NCI-H82 (cell line): ENCODE measurements at places on chromosomes 13 and 19.

DNA sequence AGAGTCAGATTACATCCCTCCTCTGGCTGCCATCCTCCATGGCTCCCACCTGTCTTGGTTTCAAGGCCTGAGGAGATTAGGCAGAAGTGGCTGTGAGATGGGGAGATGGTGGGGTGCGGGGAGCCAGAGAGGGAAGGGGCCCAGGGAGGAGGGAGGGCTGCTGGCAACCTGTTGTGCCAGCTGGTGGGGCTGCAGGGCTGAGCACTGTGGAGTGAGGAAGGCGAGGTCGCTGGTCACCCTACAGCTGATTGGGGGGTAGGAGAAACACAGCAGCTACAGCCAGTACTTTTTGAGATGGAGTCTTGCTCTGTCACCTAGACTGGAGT lies 48.3 kb downstream of the CD320 start:
- no peak for DNase-seq

- DNase-seq, result no peak
Observed at GRCh38 chr13:41643507-41643906, 186.2 kb downstream of the RGCC start.

GRCh38 chr13:73687087-73687486 lies 447.1 kb downstream of the KLF12 start:
- no peak for DNase-seq

- no peak for DNase-seq
Observed at GRCh38 chr19:18386543-18387271, 749 bp downstream of the GDF15 start.

DNA sequence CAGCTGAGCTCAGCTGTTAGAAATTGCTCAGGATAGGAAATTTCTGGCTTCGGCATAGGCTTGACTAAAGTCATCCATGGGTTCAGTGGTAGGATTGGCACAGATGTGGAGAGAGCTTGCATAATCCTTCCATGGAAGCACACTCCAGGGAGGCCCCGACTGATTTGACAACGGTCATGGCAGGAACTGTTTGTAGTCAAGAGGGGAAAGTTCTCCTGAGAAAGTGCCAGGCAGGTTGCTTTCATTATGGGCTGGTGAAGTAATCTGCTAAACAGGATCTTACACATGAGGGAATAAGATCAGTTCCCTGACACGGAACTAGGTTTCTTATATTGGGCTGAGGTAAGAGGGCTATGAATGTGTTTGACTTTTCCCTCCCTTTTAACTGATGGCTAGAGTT lies 120.1 kb downstream of the RGCC start:
- DNase-seq, result peak; percentile 89

DNA sequence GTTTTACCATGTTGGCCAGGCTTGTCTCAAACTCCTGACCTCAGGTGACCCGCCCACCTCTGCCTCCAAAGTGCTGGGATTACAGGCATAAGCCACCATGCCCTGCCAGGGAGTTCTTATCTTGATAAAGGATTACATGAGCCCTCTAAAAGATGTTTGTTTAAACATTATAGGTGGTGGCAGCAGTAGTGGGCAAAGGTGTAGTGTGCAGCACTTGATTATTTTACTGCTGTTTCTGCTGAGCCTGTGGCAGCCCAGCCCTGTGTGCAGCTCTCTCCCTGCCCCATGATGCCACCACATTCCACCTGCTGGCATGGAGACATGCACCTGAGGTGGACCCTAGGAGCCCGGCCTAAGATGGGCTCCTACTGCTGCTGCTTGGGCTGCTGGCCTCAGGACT lies 54.0 kb downstream of the ZNF429 start:
- DNase-seq, result no peak

DNA sequence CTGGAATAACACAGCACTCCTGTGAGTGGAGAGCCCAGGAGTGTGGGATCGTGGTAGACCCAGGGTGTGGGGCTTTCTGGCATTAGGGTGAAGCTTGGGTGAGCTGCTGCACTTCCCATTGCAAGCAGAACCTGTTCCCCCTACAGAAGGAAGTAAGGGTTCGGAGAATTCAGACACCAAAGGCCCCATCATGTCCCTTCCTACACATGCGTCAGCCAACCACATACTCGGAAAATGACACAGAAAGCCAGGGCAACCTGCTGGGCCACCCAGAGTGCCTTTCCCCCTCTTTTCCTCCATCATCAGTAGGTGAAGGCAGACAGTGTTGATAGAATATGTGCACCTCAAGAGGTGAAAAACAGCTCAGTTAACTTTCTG lies 42.9 kb downstream of the GGACT start:
- DNase-seq, result no peak

DNA sequence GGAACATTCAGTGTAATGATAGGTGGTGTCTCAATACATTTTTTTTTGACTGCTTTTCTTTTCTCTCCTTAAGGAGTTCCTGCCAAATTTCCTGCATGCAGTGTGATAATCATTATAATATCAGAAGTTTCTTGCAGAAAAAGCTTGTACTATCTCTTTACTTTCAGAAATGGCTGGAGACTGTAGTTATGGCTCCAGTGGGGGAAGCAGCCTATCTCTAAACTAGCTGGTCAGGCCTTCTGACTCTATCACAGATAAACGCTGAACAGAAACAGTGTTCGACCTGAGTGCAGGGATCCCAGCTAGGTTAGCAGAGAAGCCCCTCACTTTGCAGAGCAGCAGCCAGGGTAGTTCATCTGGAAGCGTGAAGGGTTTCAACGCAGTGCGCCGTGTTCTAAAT lies 1.9 kb downstream of the CCNE1 start:
- no peak for DNase-seq

DNA sequence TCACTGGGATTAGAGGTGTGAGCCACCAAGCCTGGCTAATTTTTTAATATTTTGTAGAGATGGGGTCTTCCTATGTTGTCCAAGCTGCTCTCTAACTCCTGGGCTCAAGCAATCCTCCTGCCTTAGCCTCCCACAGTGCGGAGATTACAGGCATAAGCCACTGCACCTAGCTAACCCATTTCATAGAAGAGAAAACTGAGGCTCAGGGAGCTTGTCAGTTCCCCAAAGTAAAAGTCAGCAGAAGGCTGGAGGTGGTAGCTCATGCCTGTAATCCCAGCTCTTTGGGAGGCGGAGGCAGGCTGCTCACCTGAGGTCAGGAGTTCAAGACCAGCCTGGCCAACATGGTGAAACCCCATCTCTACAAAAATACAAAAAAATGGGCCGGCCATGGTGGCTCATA lies 8.8 kb upstream of the HOMER3 start:
- no peak for DNase-seq

DNA sequence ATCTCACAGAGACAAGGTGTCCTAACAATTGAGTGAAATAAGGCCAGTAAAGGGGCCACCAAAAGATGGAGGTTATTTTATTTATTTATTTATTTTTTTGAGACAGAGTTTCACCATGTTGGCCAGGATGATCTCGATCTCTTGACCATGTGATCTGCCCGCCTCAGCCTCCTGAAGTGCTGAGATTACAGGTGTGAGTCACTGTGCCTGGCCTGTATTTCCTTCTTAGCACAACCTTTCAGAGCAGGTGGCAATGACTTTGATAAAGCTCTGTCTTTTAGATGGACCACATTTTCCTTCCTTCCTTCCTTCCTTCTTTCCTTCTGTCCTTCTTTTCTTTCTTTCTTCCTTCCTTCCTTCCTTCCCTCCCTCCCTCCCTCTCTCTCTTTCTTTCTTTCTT lies 11.0 kb upstream of the DOCK6 start:
- DNase-seq, result no peak

DNA sequence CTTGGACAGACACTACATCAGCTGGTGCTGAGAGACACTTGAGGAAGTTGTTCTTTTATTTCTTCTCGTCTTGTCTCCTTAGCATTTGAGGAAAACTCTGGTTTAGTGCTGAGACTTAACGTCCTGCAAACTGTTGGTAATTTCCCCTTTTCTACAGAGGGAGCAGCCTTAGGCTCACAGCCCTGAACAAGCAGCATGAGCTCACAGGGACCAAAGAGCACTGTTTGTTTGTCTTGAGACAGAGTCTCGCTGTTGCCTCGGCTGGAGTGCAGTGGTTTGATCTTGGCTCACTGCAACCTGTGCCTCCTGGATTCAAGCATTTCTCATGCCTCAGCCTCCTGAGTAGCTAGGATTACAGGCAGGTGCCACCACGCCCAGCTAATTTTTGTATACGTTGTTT lies 5.5 kb downstream of the ZNF805 start:
- no peak for DNase-seq

- no peak for DNase-seq
Observed at GRCh38 chr19:12782174-12782423, 6.7 kb upstream of the HOOK2 start.

DNA sequence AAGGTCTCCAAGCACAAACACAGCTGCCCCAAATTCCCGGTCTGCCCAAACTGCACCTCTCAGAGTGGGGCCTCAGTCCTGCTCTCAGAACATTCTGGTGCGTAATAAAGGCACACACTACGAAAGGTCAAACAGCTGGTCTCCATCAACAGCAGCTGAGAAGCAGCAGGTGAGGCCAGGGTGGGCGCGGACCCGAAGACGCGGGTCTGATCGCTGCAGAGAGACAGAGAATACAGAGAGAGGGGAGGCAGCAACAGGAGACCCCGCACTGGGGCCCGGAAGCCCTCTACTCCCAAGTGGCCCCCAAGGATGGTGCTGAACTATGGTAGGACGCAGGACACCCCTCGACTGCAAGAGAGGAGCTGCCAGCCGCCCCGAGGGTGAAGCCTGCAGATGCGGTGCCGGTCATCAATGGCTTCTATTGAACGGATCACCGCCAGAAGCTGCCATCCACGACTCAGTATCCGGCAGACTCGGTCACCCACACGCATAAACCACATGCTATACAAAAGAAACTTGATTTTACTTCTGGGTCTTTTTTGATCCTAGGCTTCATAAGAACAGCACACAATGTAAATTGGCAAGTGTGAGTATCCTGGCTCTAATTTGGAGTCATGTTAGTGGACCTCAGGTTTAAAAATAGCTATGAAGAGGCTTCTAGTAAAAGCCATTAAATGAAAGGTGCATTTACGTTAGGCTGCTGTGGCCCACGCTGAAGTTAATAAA lies 33.4 kb downstream of the STK24 start:
- no peak for DNase-seq

DNA sequence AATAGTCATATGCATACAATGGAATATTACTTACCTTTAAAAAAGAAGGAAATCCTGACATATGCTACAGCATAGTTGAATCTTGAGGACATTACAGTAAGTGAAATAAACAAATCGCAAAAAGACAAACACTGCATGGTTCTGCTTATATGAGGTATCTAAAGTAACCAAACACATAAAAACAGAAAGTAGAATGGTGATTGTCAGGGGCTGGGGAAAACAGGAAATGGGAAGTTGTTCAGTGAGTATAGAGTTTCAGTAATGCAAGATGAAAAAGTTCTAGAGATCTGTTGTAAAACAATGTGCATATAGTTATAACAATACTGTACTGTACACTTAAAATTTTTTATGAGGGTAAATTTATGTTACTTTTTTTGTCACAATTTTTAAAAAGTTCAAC lies 219.4 kb downstream of the KLF5 start:
- no peak for DNase-seq

DNA sequence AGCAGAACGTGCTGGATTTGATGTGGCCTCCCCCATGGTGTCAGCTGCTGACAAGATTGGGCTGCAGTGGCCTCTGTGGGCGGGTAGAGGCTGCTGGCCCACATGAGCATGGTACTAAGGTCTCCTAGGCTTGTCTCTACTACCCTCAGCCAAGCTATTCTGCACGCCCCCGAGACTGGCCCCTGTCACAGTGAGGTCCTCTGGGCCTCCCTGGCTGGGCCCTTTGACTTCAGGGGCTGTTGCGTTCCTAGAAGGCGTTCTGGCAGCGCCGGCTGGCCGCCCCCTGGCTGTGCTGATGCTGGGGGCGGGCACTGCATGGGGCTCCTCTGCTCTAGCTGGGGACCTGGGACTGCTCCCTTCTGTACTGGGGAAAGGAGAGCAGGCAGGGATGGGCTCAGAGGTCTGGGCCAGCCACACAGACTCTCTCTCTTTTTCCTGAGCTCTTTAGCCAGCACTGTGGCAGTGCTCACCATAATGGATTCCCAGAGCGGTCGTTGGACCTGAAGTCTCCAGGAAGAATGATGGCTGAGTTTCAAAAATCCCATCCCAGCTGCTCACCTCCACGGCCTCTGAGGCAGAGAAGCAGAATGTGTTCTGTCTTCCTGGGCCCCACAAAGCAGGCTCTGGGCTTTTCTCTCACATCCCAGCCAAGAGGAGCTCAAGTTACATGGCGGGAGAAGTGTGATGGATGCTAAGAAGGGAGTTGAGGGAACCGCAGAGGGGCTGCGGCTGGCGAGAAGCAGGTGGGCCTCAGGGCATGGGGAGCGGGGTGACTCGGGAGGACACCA lies 32.3 kb downstream of the TSSK6 start:
- no peak for DNase-seq

DNA sequence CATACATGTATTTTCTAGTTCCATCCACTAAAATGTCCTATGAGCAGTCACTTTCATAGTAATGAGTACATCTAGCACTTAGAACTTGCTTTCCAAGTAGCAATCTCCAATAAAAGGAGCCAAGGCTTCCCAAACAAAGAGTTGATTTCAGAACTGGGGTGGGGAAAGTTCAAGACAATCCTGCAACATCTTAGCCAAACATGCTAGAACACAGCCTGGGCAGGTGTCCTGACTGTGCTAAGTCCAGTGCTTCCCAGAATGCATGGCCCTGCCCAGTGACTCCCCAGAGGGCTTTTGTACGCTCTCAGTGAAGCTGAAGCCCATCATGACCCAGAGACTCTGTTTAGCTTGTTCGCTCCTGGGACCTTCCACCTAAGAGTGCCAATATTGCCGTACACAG lies 106.7 kb upstream of the UBAC2 start:
- no peak for DNase-seq

- DNase-seq, result peak; percentile 20
Observed at GRCh38 chr19:359653-359925, 15.0 kb upstream of the MIER2 start.

- no peak for DNase-seq
Observed at GRCh38 chr19:7657131-7657751, 11.6 kb upstream of the RETN start.

DNA sequence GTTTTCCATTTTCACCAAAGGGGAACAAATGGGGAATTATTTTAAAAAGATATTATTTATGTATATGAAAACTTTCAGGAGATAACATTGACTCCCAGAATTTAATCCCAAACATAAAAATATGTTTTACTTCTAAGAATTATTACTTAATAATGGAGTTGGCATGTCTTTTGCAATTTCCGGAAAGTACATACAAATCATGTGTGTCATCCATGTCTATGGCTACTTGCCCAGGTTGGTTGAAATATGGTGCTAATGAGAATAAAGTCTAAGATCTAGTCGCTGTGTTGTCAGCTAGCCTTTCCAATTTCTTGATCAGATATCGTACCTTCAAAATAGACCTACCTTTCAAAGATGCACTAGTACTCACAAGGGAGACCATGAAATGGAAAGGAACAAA lies 1003.2 kb upstream of the PCDH20 start:
- DNase-seq, result no peak

DNA sequence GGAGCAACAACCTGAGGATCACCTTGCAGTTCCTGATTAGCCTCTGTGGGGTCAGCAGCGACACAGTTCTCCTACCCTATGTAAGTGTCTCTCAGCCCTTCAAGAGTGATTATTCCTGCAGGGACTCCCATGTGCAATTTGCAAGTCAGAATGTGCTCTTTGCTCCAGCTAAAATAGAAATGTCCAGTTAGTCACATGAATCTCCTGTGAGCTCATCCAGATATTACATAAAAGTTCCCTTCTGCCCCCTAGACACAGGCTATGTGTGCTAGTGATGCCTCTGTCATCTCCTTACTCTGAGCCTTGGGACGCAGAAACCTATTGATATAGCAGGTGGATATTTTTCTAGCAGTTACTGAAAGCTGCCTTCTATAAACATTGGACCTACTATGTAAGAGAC lies 105.5 kb downstream of the ZAR1L start:
- no peak for DNase-seq
